ENCODE measurements at places on chromosomes 1 and 21. TPM values are rescaled to one million over a fixed set of nuclear protein-coding genes. Genes with fewer than 3 reads are reported as not detected.

The CLDN8 gene
- not detected for total RNA-seq

The ALG14 gene
- total RNA-seq: 4.1 TPM

The ADORA3 gene
- not detected for total RNA-seq

The ACOT11 gene
- total RNA-seq: 1.1 TPM

The NECTIN4 gene
- total RNA-seq: not detected

The S100A16 gene
- total RNA-seq: not detected

The EPHB2 gene
- not detected for total RNA-seq

The PTPRU gene
- total RNA-seq: 0.38 TPM

The CFAP141 gene
- not detected for total RNA-seq
